ENCODE measurements at places on chromosomes 1 and 21.

DNA sequence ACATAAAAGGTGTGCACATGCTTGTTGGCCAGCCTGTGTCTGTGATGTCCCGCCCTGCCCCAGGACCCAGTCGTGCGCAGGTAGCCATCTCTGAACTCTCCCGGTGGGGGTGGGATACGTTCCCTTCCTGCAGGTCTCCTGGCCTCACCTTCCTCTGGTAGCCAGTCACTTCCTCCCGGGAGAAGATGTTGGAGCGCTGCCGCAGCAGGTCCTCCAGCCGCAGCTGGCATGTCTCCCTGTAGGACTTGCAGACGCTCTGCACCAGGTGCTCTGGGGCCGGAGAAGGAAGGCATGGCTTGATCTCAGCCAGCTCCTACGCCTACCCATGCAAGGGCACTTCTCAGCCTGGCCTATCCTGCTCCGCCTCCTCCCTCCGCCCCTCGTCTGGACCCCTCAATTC is 9.2 kb upstream of the LINGO4 start:
- DNase-seq: no peak

- DNase-seq: peak; percentile 28
Observed at GRCh38 chr1:157000686-157001085, 44.9 kb downstream of the ARHGEF11 start.

DNA sequence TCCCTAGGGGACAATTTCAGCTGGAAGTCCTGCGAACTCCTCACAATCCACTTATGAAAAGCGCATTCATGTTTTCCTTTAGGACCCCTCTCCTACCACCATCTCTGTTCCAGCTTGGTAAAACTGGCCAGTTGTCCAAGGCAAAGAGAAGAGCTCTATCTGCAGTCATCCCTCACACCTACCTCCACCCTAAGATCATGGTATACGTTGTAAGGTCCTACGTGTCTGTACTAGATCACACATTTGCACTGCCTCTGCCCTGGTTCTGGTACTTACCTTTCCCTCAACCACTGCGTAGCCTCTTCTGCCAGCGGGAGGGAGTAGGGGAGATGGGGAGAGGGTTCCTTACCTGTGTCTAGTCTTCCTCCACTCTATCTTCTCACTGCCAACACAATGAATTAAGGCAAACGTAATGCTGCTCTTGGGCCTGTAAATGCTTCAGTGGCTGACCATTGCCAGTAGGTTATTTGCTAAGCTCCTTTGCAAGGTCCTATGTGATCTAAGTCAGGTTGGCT is 739 bp upstream of the NUP133 start:
- DNase-seq: peak; percentile 3

DNA sequence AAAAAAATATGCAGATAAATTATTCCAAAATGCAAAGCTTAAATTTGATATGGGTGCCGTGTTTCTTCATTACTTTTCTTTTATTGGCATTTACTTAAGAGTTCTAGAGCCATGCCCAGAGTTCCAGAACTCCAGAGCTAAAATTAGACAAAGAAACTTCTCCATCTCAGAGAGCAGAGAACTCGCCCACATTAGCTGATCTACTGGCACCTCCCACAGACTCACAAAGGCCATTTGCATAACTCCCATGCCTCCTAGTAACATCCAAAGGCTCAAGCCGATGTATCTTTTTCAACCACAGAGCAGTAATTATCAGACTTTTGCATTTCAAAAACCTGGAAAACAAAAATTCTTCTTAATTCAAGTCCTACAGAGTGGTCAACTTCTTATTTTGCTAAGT is 323.8 kb upstream of the ST6GALNAC5 start:
- DNase-seq: no peak

DNA sequence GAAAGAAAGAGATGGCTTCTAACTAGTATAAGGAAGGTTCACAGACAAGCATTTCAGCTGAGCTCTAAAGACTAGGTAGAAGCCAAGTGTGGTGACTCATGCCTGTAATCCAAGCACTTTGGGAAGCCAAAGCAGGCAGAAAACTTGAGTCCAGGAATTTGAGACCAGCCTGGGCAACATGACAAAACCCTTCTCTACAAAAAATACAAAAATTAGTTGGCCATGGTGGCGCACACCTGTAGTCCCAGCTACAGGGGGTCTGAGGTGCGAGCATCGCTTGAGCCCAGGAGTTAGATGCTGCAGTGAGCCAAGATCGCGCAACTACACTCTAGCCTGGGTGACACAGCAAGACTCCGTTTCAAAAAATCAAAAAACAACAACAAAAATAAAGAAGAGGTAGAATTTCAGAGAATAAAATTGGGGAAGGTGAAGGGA is 27.8 kb downstream of the FBXO42 start:
- DNase-seq: peak; percentile 83

DNA sequence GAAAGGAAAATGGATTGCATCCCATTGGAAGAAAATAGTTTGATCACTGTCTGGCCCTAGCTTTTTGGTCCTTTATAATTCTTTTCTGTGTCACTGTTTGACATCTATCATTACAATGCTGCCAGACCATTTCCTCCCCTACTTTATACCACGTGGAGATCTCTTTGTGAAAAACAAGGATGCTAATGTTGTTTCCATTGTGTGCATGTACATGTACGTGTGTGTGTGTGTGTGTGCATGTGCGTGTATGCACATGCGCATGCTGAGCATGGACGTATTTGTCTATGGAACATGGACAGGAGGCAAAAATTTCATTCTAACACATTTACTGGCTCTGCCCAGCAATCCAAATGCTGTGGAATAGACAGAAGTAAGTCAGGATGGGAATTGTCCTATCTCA is 153.1 kb upstream of the PLXNA2 start:
- no peak for DNase-seq

- no peak for DNase-seq
Observed at GRCh38 chr1:97066860-97067259, 345.3 kb downstream of the PTBP2 start.

- DNase-seq: no peak
Observed at GRCh38 chr1:181416268-181416860, 67.0 kb upstream of the CACNA1E start.

- no peak for DNase-seq
Observed at GRCh38 chr1:6672558-6672957, 29.1 kb downstream of the DNAJC11 start.

DNA sequence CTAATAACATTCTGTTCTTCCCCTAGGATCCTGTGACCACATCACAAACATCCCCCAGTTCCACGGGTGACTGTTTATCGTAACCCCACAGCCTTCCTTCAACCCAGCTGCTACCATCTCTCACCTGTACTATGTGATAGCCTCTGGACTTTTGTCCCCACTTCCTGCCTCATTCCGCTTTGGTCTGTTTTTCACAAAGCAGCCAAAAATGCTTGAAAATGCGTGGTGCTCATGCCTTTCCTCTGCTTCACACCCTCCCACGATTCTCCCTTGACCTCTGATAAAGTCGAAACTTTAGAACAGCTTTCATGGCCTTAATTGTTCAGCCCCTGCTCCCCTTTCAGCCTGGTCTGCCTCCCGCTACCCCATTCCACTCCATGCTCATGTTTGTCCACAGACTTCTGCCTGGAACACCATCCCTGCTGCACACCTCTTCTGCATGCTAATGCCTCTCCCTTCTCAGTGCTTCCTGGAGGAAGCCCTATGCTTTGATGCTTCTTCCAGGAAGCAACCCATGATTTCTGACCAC is 165.6 kb downstream of the PLPP3 start:
- no peak for DNase-seq

GRCh38 chr1:183554577-183554976 is 35.7 kb downstream of the NCF2 start:
- no peak for DNase-seq

DNA sequence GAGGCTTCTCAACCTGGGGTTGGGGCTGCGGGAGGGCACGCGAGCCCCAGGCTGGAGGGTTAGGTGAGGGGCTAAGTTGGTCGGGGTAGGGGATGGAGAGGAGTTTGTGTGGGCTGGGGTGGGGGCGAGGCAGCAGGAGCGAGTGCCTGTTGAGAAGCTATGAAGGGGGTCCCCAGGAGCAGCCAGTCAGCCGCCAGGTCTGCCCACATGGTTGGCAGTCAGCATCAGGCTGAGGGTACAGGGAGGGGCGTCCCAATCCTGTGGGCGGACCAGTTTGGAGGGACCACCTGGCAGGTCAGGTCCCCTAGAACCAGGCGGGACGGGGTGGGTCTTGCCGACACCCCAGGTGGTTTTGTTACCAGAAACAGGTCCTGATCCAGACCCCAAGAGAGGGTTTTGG is 400 bp upstream of the TRIM17 start:
- DNase-seq: no peak

GRCh38 chr1:228883535-228883934 is 148.3 kb downstream of the RHOU start:
- DNase-seq: no peak

GRCh38 chr1:68287241-68287640 is 54.9 kb upstream of the WLS start:
- DNase-seq: no peak

- no peak for DNase-seq
Observed at GRCh38 chr21:36684957-36685714, 13.8 kb upstream of the SIM2 start.

DNA sequence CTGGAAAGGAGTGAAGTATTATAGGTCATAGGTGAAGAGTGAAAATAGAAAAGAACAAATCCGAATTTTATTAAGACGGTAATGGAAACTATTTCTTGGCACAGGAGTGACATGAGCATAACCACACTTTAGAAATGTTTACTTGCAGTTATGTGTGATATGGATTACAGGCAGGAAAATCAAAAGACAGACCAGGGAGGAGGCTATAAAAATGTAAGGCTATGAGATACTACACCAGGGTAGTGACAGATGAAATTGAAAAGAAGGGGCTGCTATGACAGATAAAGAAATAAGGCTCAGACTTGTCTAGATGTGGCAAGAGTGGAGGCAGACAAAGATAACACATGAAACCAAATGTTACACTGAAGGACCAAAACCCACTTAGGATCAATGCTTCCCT is 31.7 kb downstream of the GPATCH2 start:
- DNase-seq: no peak

GRCh38 chr1:116066868-116067565 is 44.2 kb upstream of the MAB21L3 start:
- DNase-seq: peak; percentile 76

DNA sequence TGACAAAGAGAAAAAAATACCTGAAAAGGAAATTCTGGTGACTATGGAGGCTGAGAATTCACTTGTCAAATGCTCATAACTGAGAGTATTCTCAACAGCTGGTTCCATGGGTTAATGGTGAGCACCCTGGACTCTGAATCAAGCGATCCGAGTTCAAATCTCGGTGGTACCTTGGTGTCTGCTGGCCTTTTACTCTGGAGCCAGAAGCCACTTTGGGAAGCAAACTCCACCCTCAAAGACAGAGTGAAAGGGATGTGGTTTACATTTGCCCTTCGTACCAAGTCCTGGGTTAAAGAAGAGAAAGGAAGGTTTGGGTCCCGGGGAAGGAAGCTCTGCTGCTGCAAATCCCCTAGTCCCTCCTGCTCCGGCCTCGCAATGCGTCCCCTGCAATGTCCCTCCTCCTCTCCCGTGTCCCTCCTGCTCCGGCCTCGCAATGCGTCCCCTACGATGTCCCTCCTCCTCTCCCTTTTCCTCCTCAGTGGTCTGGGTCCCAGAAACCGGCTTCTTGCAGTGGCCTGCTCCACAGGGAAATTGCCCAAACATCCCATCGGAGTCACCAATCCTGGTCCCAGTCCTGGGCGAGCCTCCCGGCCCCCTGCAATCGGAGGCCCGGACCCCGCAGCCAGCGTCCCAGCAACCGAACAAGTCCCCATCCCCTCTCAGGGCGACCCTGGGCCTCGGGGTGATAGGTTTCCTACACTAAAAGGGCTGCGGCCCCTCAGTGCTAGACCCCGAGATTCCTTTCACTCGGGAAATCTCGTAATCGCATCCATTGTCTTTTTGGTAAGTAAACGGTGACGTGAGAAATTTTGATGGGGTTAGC is 129.4 kb downstream of the PPIAL4G start:
- peak; percentile 89 for DNase-seq

- peak; percentile 21 for DNase-seq
Observed at GRCh38 chr1:105785021-105785420, 1271.5 kb upstream of the PRMT6 start.

DNA sequence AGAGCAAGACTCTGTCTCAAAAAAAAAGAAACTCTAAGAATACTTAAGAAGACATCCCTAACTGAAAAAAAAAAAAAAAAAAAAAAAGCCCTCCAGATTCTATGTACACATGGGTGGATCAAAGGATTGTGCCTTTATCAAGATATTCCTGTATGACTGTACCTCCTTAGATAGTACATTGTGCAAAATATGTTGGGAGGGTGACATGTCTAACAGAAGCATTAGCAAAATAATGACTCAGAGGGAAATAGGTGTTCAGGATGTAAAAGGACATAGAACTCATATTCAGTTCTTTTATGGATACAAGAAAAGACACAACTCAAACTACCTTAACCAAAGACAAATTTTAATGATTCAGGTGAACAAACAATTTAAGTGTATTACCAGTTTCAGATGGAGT is 269.8 kb upstream of the KAZN start:
- no peak for DNase-seq

GRCh38 chr1:3436451-3436850 is 18.0 kb upstream of the ARHGEF16 start:
- DNase-seq: no peak

GRCh38 chr1:175471039-175471800 is 272.2 kb downstream of the TNR start:
- no peak for DNase-seq

DNA sequence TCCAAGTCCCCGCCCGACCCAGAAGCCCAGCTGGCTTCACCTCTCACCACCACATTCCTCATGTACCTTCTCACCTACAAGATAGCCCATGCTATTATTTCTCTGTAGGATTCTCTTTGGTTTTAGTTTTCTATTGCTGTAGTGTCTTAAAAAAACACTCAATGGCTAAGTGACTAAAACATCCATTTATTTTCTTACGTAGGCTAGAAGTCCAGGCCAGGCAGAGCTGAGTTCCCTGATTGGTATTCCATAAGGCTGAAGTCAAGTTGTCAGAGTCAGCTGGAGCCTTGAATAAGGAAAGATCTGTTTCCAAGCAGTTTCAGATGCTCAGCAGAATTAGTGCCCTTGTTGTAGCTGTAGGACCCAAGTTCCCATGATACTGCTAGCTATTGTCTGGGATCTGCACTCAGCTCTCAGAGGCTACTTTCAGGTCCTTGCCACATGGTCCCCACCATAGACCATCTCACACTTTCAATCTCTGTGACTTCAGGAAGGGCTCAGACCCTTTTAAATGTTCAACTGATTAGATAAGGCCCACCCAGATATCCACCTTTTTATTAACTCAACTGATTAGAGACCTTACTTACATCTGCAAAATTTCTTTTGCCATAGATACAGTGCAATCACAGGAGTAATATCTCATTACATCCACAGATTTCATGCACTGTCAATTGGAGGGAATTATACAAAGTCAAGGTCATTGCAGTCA is 371.0 kb downstream of the TGFB2 start:
- no peak for DNase-seq

- peak; percentile 77 for DNase-seq
Observed at GRCh38 chr1:225813214-225813964, 3.5 kb downstream of the EPHX1 start.

DNA sequence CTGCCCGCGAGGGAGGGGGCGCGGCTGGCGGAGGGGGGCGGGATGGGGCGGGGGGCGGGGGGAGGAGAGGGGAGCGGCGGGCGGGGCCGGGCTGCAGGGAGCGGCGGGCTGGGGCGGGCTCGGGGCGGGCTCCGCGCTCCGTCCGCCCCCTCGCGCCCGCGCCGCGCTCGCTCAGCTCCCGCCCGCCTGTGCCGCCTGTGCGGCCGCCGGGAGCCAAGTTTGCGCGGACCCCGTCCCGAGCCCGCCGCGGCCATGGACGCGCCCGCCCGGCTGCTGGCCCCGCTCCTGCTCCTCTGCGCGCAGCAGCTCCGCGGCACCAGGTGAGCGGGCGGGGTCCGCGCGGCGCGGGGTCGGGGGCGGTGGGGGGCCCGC is at the start of gene GABRD:
Gene GABRD (plus strand): TSS at position 174 of the 372 bp plus-strand sequence. CDS start 79 bp downstream, at position 253.
- peak; percentile 8 for DNase-seq

GRCh38 chr1:24704411-24705259 is 40.6 kb upstream of the CLIC4 start:
- peak; percentile 77 for DNase-seq

Data from iris pigment epithelial cell (primary cell).